AG08395 (cell line): ENCODE measurements at places on chromosomes 7 and 10.

DNA sequence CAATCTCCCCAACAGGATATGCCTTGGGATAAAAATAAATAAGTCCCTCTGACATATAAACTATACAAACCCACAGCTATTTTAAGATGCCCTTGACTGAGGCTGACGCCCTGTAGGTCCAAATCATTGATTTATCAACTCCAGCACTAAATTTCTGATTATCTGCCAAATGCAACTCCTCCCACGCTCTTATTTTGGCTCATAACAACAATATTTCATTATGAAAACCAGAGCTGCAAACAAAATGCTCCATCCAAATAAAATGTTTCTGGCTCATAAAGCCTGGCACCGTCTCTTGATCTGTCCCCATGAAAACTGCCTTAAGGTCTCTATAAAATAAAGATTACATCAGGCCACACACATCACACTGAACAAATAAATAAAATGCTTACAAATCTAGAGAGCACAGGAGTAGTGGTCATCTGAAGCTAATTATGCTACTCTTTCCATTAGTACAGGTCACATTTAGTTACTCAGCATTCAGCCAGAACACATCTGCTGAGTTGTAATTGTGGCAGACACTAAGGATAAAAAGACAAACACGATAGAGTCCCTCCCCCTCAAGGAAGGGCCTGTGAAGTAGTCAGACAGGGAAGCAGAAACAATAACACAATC, 28.8 kb downstream of the CACUL1 start:
- peak; percentile 14 for DNase-seq

DNA sequence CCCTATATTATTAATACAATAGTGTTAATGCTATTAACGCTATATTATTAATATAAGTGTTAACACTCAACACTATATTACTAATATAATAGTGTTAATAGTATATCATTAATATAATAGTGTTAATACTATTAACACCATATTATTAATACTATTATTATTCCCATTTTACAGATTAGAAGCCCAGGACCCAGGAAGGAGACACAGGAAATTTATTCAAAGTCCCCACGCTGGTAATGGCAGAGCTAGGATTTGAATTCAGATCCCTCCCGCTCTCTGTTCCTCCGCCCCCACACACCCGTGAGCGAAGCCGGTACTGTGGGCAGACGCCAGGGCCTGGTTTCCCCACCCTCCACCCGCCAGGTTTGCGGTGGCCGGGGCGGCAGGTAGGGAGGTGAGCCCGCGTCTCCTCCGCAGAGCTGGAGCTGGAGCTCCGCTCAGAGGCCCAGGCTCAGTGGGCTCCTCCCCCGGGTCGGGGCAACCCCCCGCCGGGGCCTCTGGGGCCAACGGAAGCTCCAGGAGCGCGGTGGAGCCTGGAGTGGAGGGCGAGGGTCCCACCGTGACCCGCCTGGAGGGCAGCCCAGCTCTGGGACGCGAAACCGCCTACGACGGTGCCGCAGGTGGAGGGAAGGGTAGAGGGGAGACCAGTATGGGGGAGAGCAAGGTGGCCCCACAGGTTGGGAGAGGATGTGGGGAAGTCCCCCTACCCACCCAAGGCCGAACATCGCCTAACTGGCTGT, at the start of gene TMEM225B:
Gene TMEM225B (plus strand): TSS at position 506 of the 740 bp plus-strand sequence. CDS start 6,122 bp downstream, outside the sequence.
- no peak for DNase-seq

GRCh38 chr10:124359336-124359832, 59.3 kb downstream of the OAT start:
- peak; percentile 41 for DNase-seq

GRCh38 chr7:27750316-27750715, 10.4 kb downstream of the TAX1BP1 start:
- no peak for DNase-seq

DNA sequence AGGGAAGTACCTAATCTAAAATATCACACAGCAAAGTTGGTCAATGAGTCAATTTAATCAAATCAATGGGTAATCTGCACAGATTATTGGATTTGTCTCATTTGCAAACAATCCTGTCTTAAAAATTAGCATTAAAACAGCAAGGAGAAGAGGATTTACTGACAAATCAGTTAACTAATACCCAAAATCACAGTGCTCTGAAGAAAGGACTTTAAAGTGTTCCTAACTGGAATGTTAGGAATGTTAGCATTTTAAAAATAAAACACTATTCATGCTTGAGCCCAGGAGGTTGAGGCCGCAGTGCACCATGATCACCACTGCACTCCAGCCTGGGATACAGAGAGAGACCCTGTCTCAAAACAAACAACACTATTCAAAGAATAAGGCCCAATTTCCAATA, 83.1 kb downstream of the CHCHD3 start:
- no peak for DNase-seq

DNA sequence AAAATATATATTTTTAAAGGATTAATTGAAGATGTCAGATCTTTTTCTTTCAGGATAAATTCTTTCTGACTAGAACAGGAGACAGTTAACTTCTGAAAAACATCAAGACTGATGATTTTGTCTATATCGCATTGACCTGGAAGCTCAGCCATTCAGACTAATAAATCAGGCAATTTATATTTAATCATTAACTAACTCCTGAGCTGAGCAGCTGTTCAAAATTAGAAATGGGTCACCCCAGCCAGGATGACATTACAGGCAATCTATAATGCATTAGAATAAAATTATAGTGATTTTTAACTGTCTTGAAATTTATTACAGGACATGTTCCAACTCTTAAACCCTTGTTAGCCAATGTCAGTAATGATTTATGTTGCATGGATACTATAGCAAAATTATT, 139.9 kb downstream of the CDCA7L start:
- DNase-seq: no peak

- no peak for DNase-seq
Observed at GRCh38 chr7:20647908-20648776, 32.7 kb downstream of the ABCB5 start.

DNA sequence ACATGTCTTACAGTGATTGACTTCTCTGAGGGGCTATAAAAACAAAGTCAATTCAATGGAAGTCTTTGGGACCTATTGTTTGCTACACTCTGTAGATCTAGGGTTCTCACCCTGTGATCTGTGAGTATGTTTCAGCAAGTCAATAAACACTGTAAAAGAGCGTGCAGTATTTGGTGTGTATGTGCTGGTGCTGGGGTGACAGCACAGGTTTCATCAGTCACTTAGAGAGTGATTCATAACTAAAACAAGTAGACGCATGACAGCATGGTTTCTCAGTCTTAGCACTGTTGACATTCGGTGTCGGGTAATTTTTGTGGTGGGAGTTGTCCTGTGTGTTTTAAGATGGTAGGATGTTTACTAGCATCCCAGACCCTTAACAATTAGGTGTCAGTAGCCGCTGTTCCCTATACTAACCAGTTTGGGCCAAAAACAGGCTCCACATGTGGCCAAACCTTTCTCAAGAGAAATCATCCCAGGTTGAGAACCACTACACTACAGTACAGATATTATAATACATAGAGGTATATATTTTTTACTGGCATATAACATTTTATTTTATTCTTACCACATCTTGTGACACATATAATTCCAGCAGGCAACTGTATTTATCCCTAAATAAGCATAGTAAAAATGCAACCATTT, 411.8 kb downstream of the ARL4A start:
- no peak for DNase-seq

DNA sequence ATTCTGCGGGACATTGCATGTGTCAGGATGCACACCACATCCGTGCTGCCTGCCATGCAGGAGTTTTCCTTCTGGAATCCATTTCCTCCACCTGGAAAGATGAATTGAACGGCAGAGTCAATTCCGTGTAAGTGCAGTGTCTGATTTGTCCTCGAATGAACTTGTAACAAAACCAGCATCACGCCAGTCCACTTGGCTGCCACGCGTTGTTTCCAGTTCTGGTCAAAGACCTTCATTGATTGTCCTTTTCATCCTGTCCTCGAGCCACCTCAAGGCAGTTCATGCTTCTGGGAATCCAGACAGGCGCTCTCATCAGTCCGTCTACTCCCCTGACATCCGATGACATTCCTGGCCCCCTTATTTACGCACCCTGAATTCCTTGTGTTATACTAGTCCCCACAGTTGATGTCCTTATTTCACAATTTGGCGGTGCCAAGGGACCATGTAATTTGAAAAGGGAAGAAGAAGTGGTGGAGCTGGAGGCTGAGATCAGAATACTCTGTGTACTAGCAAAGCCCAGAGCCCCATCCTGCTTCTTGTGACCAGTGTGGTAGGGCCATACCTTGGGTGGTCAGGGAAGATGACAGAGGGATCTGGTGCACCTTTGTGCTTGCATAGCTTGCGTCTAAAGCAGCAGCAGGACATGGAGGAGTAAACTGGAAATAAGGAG, 502.2 kb downstream of the PLXNA4 start:
- peak; percentile 10 for DNase-seq

GRCh38 chr7:156533964-156534363, 106.6 kb upstream of the RNF32 start:
- no peak for DNase-seq

- no peak for DNase-seq
Observed at GRCh38 chr7:1700086-1700485, 30.0 kb downstream of the ELFN1 start.

- DNase-seq: no peak
Observed at GRCh38 chr7:50182759-50183158, 89.7 kb upstream of the ZPBP start.

DNA sequence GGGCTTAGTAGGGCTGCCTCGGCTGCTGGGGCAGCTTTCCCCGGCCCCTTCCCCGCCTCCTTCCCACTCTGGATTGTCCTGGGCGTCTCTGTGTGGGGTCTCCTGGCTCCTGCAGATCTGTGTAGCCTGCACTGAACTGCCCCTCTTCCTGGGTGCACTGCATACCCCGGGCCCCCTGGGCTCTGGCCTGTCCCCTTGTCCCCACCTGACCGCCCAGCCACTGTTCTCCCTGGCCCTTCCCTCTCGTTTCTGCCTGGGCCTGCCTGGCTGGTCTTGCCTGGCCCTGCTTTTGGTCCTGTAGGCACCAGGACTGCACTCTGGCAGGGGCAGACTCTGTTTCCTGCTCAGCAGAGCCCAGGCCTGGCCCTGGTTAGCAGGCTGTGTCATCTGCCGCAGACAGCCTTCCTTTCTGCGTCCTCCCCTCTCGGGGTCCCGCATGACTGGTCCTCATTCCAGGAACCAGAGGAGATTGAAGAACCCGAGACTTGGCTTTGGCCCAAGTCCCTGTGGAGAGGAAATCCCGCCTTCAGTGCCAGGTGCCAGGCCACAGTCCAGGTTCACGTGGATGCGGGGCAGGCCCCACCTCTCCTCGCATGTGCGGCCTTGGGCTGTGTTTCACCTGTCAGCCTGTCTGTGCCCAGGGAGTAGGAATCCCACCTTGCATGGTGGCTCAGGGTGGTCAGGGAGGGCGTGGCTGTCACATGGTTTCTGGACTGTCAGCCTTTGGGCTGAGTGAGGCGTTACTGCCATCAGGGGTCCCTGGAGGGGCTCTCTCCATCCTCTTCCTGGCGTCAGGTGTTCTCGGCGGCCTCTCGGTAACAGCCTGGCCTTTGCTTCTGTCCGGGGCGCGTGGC, 9.2 kb downstream of the INPP5A start:
- DNase-seq: no peak

DNA sequence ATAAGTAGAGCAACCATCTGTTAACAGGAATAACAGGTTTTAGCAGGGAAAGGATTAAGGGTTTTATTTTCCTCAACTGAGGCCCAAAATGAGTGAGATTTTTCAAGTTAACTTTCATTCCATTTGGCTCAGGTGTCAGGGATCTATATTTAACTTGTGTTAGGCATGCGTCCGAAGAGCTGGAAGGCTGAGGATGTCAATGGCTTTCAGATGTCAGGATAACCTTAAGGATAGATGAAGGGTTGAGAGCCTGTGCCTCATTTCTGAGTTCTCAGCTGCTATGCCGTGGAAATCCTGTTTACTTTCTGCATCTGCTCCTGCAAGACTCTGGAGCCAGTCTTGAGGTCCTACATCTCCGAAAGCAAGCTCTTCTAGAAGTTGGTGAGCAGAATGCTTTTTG, 36.4 kb upstream of the CD36 start:
- DNase-seq: no peak

DNA sequence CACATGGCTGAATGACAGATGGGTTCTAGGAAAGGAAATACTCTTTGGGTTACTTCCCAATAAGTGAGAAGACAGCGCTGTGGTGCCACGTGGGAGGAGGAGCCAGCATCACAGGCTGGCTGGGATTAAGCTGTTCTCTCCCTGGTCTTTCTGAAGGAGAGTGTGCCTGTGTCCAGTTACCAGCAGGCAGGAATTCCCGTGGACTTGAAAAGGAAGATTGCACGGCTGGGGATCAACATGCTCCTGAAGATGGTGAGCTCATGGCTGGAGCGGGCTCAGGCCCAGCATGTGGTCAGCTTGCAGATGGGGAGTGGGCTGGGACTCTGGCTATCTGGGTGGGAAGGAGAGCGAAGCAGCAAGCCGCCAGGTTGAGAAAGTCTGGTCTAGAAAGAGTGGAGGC, 8.1 kb downstream of the ADCK2 start:
- no peak for DNase-seq

- no peak for DNase-seq
Observed at GRCh38 chr10:29866356-29866755, 193.0 kb downstream of the JCAD start.

GRCh38 chr7:116433246-116433645, 66.3 kb upstream of the CAV2 start:
- DNase-seq: peak; percentile 61

- DNase-seq: no peak
Observed at GRCh38 chr10:132702601-132703418, 83.1 kb downstream of the NKX6-2 start.

DNA sequence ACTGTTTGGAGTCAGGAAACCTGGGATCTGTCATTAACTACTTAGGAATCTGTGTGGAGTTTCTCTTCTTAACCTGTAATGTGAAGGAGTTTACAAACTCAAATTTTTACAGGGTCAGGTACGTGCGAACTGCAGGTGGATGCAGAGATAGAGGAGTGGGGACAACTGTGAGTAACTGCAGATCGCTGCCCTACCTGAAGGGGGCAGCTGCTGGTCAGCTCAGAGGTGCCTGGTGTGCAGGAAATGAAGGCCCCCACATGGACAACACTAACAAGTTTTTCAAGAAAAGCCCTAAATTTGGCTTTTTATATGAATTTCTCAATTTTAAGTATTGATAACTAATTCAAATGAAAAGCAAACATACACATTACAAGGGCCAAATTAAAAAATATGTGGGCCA, 380.0 kb downstream of the REEP3 start:
- no peak for DNase-seq

DNA sequence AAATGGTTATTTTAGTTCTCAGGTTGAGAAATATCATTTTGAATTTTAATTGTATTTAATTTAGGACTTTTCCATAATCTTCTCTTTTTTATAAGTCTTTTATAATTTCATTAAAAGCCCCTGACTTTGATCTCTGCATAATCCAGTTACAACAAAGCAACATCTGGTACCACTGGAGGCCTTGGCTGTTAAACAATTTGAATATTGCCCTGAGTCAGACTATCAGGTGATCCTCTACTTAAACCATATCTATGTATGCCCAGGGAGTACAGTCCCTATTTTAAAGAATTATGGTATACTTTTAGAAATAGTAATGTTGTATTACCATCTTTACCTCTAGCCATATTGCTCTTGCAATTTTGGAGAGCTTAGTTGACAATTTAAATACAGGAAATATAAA, 119.1 kb downstream of the MAGI2 start:
- no peak for DNase-seq
